ENCODE measurements at places on chromosomes 2 and 18.

- DNase-seq, result no peak
Measured at GRCh38 chr2:119846021-119846420, 86.3 kb downstream of the PTPN4 start.

DNA sequence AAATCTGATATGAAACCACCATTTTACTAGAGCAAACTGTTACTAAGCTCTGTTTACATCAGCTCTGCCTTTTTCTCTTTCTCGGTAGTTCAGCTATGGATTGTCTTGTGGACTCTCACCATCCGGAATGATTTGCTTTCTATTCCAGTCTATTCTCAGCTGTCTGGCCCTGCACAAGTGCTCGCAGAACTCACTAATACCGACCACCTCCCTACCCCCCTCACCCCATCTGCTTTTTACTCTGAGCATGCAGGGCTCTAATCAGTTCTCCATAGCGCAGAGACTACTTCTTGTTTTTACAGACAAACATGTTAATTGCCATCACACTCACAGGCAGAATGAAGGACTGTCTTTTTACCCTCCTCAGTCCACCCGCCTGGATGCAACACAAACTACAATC is 180.7 kb upstream of the POU3F3 start:
- no peak for DNase-seq

DNA sequence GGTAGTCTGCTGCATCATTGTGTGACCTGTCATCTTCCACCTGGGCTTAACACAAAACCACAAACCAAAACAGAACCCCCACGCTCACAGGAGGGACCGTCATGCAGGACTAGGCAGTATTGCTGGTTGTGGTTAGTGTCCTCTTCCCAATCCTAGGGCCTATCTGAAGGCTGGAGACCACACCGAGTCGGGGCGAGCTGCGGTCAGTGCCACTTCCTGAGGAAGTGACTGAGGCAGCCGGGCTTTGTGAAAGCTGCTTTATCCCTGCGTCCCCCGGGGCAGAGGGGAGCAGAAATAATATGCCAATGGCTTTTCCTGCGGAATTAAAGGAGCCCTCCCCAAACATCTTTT is 22.9 kb downstream of the ZNF532 start:
- no peak for DNase-seq

DNA sequence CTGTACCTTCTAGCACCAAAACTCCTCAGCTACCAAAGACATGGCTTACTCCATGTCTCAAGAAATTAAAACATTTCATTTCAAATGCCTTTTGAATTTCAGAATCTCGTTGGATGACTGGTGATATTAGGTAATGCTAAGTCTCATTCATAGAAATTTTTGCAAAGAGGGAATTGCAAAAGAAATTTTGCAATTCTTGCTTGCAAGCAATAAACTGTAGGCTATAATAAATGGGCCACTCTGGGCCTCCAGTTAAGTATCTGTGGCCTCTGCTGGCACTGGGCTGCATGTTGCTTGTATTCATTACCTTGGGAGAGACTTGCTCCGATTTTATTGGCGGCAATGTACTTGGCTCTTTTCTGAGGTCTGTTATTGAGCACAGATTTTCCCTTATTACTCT is 2.8 kb upstream of the LCLAT1 start:
- DNase-seq, result no peak

DNA sequence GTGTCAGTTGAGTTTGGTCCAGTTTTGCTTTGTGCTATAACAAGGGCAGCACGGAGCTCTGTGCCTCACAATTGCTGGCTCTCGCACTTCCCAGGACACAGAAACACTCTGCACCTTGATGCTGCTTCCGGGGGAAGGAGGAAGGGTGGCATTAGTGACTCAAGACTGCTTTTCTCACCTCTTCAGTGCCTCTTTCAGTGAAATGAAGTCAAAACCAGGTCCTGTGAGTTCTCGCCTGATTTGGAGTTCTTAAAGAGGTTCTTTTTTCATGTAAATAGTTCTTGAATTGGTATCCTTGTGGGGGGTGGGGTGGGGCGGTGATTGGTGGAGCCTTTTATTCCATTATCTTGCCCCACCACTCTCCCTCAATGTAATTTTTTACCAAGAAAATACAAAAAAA is 91.5 kb upstream of the MYT1L start:
- no peak for DNase-seq

- DNase-seq, result no peak
Measured at GRCh38 chr2:236776695-236777251, 207.1 kb downstream of the ACKR3 start.

- DNase-seq, result no peak
Measured at GRCh38 chr18:11587846-11588245, 21.6 kb upstream of the SLC35G4 start.

DNA sequence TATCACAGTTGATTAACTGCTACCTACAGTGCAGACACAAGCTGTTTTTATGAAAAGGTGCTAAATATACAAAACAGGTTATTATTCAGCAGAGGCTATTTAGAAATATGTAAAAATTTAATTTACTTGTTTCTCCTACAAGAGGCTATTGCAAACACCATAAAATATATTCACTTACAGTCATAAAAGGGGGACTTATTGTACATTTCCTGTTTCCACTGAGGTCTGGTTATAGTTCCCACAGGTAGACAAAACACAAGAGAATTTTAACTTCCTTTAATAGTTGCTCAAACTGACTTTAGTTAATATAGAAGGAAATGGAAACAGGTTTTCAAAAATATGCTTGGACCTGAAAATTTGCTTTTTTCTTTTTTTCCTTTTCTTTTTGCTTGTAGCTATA is 40.0 kb upstream of the FRZB start:
- DNase-seq, result no peak

- DNase-seq, result no peak
Measured at GRCh38 chr2:230910546-230911177, 14.4 kb downstream of the GPR55 start.

GRCh38 chr2:195162918-195163317 is 494.1 kb upstream of the SLC39A10 start:
- no peak for DNase-seq

GRCh38 chr2:236179236-236180075 is 11.3 kb upstream of the GBX2 start:
- DNase-seq, result no peak

DNA sequence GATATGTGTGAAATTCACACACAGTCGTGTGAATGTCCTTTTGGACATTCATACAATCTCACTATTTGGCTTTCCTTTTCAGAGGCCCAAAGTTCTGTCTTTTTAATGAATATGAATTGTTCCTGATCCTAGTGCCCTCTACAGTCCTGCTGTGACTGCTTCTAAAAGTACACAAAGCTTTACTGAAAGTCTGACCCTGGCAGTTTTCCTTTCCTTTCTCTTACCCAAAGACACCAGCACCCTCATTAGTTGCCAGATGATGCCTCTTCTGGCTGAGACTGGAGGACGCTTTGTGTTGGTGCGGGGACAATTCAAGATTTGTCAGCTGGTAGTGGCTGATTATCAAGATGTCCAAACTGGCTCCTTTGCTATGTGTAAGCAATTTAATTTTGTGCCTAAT is 81.8 kb upstream of the CDCA7 start:
- no peak for DNase-seq

GRCh38 chr2:103028181-103028580 is 266.4 kb downstream of the TMEM182 start:
- no peak for DNase-seq

- DNase-seq, result no peak
Measured at GRCh38 chr2:85015653-85016360, 44.8 kb downstream of the KCMF1 start.

- DNase-seq, result no peak
Measured at GRCh38 chr2:234565842-234566619, 69.2 kb upstream of the ARL4C start.

DNA sequence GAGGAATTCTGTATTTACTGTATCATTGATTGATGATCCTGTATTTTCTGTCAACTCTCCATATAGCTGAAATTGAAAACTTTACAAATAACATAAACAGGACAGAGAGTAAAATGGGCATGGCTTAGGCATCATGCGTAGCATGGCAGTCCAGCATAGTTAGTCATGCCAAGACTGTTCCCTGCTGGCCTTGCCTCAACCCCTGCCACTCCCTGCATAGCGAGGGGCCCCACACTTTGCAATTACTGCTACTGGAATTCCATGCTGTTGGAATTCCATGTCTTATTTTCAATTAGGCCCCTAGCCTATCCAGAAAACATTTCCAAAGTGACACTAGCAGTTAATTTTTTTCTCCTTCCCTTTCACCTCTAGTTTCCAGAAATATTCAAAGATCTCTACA is 15.1 kb upstream of the SOX11 start:
- DNase-seq, result no peak

DNA sequence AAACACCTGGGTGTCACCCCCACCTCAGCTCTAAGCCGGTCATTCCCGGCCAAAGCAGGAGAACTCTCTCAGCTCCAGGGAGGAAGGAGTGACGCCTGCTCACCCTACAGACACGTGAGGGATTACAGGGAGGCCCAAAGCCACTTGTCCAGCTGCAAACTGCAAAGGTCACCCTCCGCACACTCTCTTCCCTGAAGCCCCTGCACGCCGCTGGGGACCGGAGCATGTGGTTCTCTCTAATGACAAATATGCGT is 108.0 kb upstream of the ID2 start:
- no peak for DNase-seq

- no peak for DNase-seq
Measured at GRCh38 chr2:15756882-15757819, 165.5 kb downstream of the DDX1 start.

DNA sequence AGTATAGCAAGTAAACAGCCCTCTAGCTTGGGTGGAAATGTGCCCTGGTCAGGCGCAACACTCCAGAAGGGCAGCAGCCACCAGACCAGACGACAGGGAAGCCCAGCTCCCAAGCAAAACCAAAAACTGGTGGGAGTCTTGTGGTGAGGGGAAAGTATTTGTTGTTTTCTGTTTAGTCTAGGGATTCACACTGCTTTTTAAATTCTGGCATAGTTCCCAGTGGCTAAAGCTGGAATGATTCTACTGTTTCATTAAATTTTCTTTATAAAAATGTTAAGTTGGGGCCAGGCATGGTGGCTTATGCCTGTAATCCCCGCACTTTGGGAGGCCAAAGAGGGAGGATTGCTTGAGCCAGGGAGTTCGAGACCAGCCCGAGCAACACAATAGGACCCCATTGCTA is 38.5 kb downstream of the MERTK start:
- DNase-seq, result no peak

GRCh38 chr2:126224776-126225175 is 431.2 kb upstream of the GYPC start:
- DNase-seq, result no peak

DNA sequence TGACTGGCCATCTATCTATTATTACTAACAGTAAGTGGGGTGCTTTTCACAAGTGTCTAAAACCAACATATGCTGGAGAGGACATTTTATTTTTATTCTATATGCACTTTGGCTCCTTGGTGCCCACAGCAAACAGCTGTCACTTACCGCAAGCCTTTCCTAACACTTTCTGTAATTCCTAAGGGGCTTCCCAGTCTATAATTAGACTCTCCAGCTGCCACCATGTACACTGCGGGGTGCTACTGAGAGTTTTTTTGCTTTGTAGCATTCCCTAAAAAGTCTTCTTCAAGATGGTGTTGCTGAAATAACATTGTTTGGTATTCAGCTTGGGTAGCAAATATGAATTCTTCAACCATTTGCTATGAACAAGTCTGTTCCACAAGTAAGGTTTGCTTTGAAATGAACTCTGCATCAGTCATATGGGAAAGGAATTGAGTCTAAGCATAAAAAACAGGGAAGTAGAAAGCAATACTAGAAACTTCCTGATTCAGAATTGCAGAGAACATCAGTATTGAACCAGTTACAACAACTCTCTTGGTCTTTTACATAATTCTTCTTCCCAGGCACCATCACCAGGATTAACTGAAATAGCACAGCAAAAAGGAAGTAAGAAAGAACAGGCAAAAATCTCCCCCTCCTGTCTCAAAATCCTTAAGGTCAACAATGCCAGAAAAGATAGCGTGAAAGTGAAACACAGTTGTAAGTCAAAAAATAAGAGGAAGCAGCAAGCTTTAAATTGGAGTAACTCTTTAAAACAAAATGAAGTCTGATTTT is 28.6 kb downstream of the EPB41L3 start:
- no peak for DNase-seq

DNA sequence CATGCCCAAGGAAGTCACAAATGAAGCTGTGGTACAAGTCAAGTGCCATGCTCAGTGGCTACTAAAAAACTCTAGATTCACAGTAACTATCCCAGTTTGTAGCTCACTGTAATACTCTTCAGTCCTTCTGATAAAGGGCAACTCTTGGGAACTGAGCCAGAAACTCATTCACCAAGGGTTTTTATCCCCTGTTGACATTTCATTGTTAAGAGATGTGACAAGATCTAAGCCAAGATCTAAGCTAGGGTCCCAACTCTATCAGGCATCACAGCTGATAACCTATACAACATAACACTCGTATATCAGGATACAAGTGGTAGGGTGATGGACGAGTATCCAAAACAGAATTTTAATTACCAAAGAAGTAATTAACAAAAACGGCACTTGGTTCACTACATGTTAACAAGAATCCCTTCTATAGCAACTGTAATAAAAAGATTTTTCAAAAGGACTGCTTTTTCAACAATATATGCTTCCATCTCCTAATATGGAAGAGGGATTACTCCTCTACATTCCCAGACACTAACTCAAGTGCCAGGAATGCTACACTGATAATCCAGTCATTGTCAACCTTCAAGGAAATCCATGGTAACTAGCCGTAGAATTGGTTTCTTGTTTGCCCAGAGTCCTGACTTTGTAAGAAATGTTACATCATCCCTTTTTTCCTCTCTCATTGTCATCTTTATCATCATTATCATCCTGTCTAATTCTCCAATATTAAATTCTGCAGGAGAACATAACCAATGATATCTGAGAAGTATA is 111.7 kb downstream of the CDH2 start:
- DNase-seq, result no peak

DNA sequence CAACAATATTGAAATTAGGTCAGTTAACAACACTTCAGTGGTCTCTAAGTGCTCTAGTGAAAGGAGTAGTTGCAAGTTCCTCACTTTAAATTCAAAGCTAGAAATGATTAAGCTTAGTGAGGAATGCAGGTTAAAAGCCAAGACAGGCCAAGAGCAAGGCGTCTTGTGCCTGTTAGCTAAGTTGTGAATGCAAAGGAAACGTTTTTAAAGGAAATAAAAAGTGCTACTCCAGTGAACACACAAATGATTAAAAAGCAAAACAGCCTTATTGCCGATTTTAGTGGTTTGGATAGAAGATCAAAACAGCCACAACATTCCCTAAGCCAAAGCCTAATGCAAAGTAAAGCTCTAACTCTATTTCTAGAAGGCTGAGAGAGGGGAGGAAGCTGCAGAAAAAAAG is 44.7 kb downstream of the ANTXR1 start:
- DNase-seq, result no peak

GRCh38 chr2:140624200-140624599 is 1506.6 kb downstream of the LRP1B start:
- no peak for DNase-seq

- DNase-seq, result peak; percentile 3
Measured at GRCh38 chr2:171210864-171211431, 50.3 kb upstream of the TLK1 start.

DNA sequence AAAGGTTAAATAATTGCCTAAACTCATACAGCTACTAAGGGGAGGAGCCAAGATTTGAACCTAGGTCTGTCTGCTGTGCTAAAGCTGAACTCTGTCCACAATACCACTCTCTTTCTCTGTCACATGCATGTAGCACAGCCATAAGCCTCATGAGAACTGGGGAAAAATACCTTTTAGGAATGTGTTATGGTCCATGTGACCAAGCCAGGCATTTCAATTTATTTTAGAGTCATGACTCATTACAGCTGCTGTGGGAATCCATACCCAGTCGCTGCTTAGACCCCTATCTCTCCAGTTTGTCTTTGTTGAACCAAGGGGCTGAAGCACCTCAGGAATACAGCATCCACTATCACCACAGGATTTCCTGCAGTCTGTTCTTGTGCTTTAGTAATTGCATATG is 200.0 kb upstream of the SIX3 start:
- DNase-seq, result no peak

GRCh38 chr2:33032245-33032644 is 85.5 kb downstream of the LTBP1 start:
- no peak for DNase-seq

Data from stimulated activated CD4-positive, alpha-beta T cell treated with anti-CD3 and anti-CD28 coated beads, TNF-alpha, amount 100 ng/mL, for 24 hours (primary cell).